ENCODE measurements at places on chromosomes 7 and 10.

GRCh38 chr7:20320322-20320721, 10.4 kb upstream of the ITGB8 start:
- DNase-seq = no peak

- DNase-seq = no peak
These were observed 17.1 kb downstream of the ZNF485 start for GRCh38 chr10:43623351-43623750.

DNA sequence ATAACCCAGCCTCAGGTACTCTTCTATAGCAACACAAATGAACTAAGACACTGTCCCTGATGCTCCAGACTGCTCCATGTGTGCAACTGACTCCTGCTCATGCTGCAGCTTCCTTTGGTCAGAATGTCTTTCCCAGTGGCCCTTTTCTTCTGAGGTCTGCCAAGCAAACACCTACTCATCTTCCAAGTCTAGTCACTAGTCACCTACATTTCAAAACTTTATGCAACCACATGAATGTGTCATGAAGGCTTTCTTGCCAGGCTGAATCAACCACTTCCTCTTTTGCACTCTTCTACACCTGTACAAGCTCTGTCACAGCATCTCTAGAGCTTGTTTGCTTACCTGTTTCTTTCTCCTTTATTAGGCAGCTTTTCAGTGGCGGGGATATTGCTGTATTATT, 75.8 kb downstream of the LSMEM1 start:
- no peak for DNase-seq

- no peak for DNase-seq
These were observed 382.4 kb downstream of the PLXNA4 start for GRCh38 chr7:132193898-132194297.

- no peak for DNase-seq
These were observed 14.7 kb upstream of the TNS3 start for GRCh38 chr7:47596502-47597202.

- no peak for DNase-seq
These were observed 156.2 kb upstream of the FRMD4A start for GRCh38 chr10:14486777-14487487.

GRCh38 chr10:52706332-52707070, 66.1 kb downstream of the MBL2 start:
- no peak for DNase-seq

DNA sequence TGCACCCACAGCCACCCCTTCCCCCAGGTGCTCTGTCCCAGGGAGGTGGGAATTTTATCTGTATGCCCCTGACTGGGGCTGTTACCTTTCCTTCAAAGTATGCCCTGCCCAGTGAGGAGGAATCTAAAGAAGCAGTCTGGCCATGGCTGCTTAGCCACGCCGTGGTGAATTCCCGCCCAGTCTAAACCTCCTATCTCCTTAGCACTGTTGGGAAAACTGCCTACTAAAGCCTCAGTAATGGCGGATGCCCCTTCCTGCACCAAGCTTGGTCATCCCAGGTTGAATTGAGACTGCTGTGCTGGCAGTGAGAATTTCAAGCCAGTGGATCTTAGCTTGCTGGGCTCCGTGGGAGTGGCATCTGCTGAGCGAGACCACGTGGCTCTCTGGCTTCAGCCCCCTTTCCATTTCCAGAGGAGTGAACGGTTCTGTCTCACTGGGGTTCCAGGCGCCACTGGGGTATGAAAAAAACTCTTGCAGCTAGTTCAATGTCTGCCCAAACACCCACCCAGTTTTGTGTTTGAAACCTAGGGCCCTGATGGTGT, 87.2 kb downstream of the ABCC2 start:
- DNase-seq = no peak

Data from stimulated activated CD8-positive, alpha-beta memory T cell treated with anti-CD3 and anti-CD28 coated beads, Interleukin-2, amount 100 ng/mL, for 1 hour (primary cell).